ENCODE measurements at places on chromosomes 11 and 22.

GRCh38 chr11:69051381-69052342, 2.9 kb downstream of the TPCN2 start:
- no peak for DNase-seq

DNA sequence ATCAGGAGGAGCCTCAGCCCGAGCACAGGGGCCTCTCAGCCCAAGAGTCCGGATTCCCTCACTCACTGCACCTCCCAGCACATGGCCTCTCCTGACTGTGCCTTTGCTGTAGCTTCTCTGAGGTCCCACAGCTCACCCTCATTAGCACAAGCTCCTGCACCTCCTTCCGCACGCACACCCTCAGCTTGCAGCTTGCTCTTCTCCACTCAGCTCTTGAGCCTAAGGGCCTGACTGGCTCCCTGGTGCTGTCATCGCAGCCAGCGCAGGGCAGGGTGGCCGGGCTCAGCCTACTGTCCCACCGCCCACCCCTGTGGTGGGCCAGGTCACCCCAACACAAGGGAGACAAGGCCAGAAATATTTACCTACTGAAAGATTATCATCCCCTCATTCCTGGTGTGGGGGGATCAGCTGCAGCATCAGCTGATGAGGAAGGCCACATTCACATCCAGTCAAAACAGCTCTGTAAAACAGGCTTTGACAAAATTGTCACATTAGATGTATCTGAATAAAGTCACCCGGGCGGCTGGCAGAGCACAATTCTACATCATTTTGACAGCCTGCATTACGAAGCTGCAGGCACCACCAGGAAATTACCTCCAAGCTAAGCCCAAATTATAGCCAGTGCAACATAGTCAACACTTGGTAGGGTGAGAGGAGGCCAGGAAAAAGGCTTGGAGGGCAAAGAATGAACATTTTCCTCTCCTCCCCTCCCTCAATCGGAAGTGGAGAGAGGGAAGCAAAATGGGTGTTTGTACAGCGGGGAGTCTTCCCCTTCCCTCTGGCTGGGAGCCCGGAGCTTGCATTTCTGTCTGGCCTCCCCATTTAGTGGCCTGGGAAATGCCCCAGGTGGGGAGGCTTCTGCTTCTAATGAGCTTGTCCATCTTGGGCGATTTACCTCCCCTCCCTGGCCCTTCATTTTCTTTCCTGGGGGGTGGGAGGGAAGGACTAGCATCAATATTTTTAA, 29.5 kb upstream of the IGSF9B start:
- no peak for DNase-seq

DNA sequence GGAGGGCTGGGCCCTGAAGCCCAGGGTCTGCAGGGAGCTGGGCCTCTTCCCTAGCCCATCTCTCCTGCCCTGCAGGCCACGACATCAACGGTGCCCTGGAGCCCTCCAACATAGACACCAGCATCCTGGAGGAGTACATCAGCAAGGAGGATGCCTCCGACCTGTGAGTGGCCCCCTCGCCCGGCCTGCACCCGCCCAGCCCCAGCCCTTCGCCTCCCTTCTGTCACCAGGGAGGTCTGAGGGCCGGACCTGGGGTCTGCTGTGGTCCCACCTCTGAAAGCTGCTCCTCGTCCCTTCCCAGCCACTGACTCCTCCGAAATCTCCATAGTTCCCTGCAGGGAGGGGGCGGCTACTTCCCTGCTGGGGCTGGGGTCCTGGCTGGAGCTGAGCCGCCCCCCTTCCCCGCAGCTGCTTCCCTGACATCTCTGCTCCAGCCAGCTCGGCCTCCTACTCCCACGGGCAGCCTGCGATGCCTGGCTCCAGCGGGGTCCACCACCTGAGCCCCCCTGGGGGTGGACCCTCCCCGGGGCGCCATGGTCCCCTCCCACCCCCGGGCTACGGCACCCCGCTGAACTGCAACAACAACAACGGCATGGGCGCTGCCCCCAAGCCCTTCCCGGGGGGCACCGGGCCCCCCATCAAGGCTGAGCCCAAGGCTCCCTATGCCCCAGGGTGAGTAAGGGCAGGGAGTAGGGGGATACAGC, 13.3 kb downstream of the MYRF start:
- no peak for DNase-seq

GRCh38 chr22:40967111-40967760, 16.1 kb downstream of the RBX1 start:
- no peak for DNase-seq

GRCh38 chr22:35457729-35458546, 58.0 kb downstream of the MCM5 start:
- DNase-seq, result no peak

DNA sequence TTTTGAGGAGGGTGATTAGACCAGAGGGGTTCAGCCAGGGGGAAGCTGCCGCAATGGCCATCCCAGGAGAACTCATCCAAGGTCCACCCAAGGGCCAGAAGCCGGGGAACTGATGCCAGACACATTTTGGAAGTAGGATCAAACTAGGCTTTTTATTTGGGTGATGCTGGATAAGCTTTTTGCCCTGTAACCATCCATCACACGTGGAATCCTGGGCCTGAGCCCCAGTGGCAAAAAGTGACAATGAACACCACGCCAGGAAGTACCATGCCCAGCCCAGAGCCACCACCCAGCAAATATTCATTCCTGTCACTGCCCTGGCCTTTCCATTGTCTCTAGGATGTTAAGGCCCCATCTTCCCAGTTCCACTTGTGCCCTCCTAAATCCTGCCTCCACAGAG, 85.9 kb downstream of the ZC3H12C start:
- no peak for DNase-seq

- peak; percentile 11 for DNase-seq
These were observed 2.5 kb upstream of the SEPTIN3 start for GRCh38 chr22:41966607-41967240.

GRCh38 chr22:38940811-38941384, 16.5 kb upstream of the APOBEC3A start:
- no peak for DNase-seq

GRCh38 chr11:128374026-128374425, 213.3 kb downstream of the ETS1 start:
- no peak for DNase-seq

- no peak for DNase-seq
These were observed 76.0 kb downstream of the TRIM29 start for GRCh38 chr11:120061761-120062560.

DNA sequence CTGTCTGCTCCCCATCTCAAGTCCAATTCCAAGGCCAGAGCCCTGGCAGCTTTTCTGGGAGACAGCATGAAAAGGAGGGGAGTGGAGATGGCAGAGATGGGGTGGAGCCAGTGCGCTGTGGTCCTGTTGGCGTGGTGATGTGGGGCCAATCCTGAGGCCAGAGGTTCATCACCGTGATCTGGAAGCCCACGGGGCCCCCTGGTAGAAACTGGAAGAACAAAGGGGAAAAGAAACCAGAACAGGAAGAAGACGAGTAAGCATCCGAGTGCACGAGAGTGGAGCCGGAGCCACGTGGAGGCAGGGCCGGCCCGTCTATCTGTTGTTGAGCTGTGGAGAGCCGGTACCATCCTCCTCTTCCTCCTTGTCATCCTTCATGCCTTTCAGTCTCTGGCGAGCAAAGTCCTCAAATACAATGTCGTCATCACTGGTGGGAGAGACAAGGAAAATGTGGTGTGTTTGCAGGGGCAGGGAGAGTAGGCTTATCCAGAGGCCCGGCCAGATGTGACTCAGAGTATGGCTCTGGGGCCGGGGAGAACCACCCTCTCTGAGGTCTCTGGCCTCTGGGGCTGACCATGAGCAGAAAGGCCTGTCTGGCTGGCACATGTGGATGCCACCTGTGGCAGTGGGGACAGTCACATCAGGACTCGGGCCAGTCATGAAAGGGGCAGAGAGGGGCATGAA, 25.4 kb downstream of the TPBGL start:
- DNase-seq, result no peak

GRCh38 chr11:59572091-59572490, 43.5 kb downstream of the OSBP start:
- DNase-seq, result no peak

DNA sequence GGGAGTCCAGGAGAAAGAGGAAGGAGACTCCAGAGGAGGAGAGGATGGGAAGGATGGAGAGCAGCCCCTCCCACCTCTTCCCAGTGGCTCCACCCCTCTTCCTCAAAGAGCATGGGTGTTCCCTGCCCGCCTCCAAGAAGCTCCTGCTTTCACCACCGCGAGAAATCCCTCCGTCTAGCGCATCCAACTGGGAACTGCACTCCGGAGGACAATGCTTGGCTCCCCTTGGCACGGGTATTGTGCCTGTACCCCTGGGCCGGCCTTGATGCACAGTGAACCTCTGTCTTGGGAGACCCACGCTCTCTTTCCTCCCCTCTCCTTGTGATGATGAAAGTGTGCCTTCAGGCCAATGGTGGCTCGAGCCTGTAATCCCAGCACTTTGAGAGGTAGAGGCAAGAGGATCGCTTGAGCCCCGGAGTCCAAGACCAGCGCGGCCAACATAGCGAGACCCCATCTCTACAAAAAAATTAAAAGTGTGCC, 14.9 kb upstream of the ADA2 start:
- DNase-seq, result no peak

- DNase-seq, result no peak
These were observed 22.4 kb downstream of the MB start for GRCh38 chr22:35594686-35595085.

DNA sequence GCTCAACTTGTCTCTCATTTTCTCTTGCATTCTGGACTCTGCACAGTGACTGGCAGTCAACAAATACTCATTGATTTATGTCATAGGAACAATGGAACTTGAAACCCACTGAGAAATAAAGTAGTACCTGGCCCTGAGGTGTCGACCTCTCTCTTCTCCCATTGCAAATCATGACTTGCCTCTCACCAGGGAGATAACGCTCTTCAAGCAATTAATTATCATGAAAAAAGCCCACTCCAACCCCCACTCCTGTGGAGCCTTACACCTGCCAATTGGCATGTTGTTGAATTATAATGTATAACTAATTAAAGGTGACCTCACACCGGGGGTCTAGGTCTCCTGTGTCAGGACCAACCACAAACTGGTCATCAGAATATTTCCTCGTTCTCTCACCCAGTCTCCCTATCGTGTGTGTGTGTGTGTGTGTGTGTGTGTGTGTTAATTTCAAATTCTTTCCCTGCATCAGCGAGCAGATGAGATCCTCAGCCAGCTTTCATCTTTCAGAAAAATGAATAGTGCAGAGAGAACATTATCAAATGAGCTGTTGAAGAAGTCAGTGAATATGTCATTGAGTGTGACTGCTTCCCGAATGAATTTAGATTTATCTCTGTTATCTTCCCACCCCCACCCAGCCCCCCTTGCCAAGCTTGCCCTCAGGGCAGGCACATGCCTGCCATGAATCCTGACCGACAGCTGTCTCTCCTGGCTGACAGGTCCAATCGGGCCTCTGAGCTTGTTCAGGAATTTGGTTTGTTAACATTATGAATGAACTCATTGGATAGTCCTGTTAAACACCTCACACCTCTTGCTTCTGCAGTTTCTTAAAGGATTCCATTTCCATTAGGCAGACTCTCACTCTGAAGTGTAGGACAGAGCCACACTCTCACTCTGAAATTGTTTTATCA, 357.4 kb downstream of the INSC start:
- DNase-seq, result no peak
